Hypothalamus (tissue), 51 donors: ENCODE measurements at places on chromosomes 1 and 21.

DNA sequence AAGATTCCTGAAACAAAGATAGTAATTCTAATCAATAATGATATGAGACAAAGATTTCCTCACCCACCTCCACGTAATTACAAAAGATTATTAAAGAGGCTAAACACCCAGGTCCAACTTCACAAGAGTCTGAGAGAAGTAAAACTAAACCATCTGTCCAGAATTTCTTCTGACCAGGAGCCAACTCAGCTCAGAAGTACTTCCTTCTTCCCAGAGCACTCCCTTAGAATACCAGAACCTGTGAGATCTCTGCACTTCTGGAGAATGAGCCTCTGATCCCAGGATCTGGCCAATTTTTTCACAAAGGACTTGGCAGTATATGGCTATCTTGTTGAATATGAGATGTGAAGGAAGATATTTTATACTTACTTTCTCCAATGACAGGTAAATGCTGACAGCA lies 120.6 kb upstream of the PALMD start:
- DNase-seq, result no peak

DNA sequence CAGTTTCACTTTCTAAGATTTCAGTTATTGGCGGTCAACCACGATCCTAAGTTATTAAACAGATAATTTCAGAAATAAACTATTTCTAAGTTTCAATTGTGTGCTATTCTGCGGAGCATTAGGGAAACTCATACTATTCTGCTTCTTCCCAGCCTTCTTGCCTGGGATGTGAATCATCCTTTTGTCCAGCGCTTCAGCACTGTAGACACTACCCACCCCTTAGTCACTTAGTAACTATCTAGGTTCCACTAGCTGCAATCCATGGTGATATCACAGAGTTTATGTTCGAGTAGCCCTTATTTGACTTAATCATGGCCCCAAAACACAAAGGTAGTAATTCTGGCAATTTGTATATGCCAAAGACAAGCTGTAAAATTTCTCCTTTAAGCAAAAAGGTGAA lies 279.9 kb upstream of the ADAMTS5 start:
- no peak for DNase-seq

GRCh38 chr1:225868631-225869330 lies 13.4 kb downstream of the TMEM63A start:
- DNase-seq, result no peak

GRCh38 chr1:243422362-243422761 lies 166.5 kb downstream of the SDCCAG8 start:
- DNase-seq, result no peak

GRCh38 chr1:60035921-60036320 lies 37.6 kb downstream of the C1orf87 start:
- DNase-seq, result no peak

GRCh38 chr1:100622506-100622905 lies 84.6 kb downstream of the GPR88 start:
- DNase-seq, result no peak

DNA sequence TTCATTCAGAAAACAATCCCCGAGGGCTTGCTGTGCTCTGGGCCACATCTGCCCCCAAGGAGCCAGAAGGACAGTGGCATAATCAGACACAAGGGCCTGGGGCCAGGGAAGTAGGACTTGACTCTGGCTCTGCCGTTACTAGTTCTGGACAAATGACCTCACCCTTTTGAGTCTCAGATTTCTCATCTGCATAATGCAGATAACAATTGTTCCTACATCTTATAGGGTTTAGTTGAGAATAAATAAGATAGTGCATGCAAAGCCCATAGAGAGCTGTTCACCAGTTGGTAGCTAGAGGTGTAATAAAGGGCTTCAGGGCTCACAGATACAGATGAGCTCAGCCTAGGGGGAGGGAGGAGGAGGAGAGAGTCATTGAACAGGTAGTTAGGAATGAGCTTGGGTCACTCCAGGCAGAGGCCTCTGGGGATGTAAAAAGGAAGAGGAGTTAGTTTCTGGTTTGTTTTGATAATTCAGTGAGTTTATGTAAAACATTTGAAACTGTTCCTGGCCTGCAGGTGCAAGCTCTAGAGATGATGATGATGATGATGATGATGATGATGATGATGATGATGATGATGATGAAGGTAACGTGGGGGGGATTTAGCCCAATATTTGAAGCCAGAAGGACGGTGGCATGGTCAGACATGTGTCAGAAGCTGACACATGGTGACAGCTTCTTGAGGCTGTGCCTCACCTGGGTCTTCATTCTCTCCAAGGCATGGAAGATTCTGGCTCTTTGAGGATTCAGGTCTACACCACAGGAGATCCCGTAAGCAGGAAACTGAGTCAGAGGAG lies 858 bp downstream of the LACTBL1 start:
- no peak for DNase-seq

- no peak for DNase-seq
Measured at GRCh38 chr1:39144924-39145323, 59.6 kb upstream of the MACF1 start.

- DNase-seq, result no peak
Measured at GRCh38 chr1:183652547-183653461, at the start of gene APOBEC4. Gene APOBEC4 (minus strand): TSS chr1:183653316. CDS start chr1:183648781, 4,535 bp downstream.

GRCh38 chr21:16533692-16534407 lies 804.1 kb downstream of the USP25 start:
- peak; percentile 8 for DNase-seq

- no peak for DNase-seq
Measured at GRCh38 chr1:164713456-164714207, 154.6 kb downstream of the PBX1 start.

- no peak for DNase-seq
Measured at GRCh38 chr1:95547005-95547404, 313.0 kb downstream of the RWDD3 start.

DNA sequence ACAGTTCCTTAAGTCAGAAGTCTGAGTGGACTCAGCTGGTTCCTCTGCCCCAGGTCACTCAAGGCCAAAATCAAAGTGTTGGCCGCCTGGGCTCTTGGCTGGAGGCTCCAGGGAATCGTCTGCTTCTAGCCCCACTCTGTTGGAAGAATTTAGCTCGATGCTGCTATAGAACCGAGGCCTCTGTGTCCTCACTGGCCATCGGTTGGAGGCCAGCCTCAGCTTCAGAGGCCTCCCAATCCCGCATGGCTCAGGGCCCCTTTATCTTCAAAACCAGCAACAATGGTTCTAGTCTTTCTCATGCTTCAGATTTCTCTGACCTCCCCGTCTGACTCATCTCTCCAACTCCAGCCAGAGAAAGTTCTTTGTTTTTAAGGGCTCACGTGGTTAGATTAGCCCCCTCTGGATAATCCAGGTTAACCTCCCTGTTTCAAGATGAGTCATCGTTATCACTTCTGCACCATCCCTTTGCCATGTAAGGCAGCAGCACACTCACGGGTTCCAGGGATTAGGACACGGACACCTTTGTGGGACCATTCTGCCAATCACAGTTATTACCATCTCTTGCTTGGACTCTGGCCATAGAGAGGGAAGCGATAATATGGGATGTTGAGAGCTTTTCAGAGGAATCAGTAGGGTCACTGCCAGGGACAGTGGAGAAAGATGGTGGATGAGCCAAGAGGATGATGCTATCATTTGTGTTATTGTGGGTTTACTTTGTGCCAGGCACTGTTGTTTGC lies 13.6 kb downstream of the FHAD1 start:
- no peak for DNase-seq

- no peak for DNase-seq
Measured at GRCh38 chr1:156143765-156144489, 9.5 kb upstream of the SEMA4A start.

- no peak for DNase-seq
Measured at GRCh38 chr1:189656628-189657530, 820.8 kb downstream of the BRINP3 start.

DNA sequence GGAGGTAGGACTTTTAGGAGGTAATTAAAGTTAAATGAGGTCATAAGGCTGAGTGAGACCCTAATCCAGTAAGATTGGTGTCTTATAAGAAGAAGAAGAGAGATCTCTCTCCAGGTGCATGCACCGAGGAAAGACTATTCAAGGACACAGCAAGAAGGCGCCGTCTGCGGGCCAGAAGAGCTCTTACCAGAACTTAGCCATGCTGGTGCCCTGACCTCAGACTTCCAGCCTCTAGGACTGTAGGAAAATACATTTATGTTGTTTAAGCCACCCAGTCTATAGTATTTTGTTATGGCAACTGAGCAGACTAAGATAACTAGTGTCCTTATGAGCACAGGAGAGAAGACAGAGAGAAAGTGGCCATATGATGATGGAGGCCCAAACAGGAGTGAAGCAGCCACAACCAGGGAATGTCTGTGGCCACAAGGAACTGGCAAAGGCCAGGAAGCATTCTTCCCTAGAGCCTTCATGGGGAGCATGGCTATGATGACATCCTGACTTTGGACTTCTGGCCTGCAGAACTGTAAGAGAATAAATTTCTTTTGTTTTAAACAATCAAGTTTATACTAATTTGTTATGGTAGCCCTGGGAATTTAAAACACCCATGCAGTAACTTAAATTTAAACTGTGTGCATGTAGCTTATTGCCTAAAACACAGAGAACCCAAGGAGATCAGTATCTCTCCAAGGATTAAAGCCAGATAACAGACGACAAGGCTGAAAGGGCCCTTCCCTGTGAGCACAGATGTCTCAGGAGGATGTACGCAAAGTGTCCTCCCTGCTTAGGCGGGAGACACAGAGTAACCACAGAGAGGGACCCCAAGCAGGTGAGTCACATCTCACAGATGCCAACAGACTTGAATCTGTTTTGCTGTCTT lies 9.9 kb upstream of the CD58 start:
- DNase-seq, result no peak

DNA sequence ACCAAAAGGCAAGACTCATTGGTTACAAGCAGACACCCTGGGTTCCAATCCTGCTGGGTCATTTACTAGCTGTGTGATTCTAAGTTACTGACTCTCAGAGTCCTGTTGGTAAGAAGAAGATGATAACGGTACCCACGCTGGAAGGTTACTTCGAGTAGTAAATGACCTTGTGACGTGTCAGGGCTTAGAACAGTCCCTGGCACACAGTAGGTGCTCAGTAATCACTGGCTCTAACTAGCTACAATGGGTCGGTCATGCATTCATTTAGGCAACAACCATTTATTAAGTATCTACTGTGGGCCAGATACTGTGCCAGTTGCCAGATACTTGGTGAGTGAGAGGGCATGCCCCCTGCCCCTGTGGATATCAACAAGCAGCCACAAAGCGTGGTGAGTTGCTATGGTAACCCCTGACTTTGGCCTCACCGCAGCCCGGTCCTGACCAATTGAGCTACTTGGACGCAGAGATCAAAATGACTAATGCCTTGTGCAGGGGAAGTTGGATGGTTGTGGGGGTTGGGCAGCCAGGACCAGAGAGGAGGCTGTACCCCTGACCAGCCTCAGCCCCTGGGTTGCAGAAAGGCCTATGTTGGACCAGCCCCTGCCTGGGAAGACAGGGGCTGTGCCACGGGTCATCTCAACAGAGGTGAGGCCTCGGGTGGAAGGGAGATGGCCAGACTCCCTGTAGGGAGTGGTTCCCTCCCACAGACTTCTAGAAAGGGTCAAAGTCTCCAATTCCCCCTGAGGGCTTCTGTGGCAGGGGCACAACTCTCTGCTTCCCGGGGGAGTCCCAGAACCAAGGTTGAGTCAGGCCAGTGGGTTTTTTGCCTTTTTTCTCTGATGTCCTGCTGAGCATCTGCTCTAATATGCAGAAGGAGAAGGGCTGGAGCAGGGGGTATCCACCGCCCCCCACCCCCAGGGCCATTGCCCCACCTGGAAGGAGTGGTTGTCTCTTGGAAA lies 16.0 kb downstream of the DHRS3 start:
- no peak for DNase-seq

- DNase-seq, result no peak
Measured at GRCh38 chr1:23200883-23201282, 16.4 kb downstream of the HTR1D start.

DNA sequence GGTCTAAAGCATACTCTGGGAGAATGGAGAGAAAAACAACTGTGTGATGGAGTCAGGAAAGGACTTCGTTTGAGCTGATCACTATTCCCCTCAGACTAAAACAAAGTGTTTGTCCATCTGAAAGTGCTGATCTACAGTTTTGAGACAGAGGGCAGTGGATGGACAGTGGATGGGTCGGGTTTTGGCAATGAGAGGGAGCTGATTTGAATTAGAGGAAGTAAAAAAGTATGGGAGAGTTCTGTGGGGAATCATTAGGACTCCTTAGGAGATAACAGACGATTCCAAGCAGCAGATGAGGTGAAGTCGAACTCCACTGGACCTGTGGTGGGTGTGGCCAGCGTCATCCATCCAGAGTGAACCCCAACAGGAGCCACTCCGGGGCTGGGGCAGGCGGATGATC lies 62.3 kb downstream of the PTGS2 start:
- no peak for DNase-seq

- no peak for DNase-seq
Measured at GRCh38 chr1:151924691-151925587, 15.6 kb upstream of the THEM4 start.

DNA sequence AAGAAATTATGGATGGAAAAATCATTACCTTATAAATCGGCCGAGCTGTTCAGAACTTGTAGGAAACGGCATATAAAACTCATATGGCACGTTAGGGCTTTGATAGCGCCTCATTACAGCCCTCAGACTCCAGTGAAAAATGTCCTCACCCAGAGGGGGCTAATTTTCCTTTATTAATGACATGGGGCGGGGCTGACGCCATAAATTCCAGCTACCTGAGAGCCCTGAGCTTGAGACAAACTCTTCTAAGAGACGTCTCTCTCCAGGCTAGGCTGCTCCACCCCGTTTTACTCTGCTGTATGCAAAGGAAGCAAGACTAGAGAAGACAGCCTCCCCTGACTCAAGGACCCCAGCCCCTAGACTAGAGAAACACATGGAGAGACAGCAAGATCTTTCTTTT lies 149.4 kb downstream of the TRABD2B start:
- DNase-seq, result no peak

DNA sequence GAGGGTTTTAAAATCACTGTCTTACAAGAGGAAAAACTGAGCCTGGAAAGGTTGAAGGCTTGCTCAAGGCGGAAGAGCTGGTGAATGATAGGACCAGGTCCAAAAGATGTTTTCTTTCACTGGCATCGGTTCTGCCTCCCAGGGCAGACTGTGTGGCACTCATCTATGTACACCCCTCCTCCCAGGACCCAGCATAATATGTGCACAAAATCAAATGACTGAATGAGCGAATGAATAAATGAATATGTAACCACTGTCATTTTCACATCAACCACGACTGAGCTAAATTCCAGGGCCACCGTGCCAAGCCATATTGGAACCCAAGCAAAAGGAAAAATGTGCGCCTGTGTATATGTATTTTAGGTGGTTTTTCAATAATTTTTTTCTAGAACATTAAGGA lies 99.3 kb upstream of the ZBTB40 start:
- no peak for DNase-seq

GRCh38 chr1:161119092-161119903 lies 1.4 kb downstream of the NIT1 start:
- DNase-seq, result no peak

DNA sequence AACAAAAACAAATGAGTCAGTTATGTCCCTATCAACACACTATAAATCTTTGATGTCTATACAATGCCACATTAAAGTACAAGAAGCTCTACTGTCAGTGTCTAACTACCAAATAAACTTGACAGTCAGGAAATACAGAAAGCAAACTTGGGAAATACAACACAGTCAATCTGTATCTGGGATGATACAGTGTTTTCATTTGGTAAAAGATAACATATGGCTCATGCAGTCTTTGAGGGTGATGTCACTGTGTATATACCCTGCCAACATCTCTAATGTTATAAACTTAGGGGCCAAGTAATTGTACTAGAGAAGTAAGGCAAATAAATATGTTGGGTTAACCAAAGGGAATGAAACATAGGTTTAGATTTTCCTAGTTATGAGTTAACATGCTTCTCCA lies 552.5 kb upstream of the ADAMTS5 start:
- no peak for DNase-seq

- no peak for DNase-seq
Measured at GRCh38 chr1:81590171-81590570, 210.6 kb upstream of the ADGRL2 start.
